ENCODE measurements at places on chromosomes 4 and X. TPM values are rescaled to one million over a fixed set of nuclear protein-coding genes. Genes with fewer than 3 reads are reported as not detected.

- no peak for DNase-seq
Observed at GRCh38 chrX:56233100-56233499, 944 bp downstream of the KLF8 start.

DNA sequence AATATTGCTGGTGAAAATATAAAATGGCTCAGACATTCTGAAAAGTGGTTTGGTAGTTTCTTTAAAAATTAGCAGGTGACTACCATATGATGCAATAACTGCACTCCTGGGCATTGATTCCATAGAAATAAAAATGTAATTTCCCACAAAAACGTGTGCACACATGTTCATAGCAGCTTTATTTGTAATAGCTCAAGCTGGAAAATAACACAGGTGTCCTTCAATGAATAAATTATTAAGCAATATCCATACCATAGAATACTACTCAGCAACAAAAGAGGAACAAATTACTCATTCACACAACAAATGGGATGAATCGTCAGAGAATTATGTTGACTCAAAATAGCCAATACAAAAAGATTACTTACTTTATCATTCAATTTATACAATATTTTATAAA lies 893.7 kb upstream of the SLIT2 start:
- no peak for DNase-seq

- no peak for DNase-seq
Observed at GRCh38 chrX:110944311-110944750, 148.7 kb upstream of the CHRDL1 start.

The CENPVL1 gene
- total RNA-seq = 0.11 TPM

DNA sequence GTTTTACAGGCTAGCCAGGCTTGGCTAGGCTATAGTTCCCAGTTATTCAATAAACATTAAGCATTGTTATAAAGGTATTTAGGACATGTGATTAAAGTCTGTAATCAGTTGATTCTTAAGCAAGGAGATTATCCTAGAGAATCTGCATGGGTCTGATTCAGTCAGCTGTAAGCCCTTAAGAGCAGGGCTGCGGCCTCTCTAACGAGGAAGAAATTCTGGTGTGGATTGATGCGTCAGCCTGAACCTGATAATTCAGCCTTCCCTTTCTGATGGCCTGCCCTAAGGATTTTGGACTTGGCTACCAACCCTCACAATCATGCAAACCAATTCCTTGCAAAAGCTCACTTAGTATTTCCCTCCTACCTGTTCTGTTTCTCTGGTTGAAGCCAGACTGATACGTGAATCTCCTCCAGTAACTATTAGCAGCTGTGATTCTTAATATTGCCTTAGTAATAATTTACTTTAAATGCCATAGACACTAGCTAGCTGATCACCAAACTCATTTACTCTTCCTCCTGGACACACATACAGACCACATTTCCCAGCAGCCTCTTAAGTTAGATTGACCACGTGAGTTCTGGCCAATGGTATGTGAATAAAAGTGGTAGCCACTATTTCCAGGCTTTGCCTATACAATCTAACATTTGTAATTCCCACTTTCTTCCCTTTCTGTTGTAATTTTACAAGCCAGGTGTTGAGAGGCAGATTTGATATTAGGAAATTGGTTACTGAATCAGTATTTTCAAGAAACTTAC lies 678.0 kb upstream of the INTU start:
- DNase-seq = no peak

The HSFX2 gene
- not detected for total RNA-seq

GRCh38 chr4:19213388-19213787 lies 1038.3 kb upstream of the SLIT2 start:
- no peak for DNase-seq

The USP46 gene
- total RNA-seq = 19.2 TPM

The CPZ gene
- 2.8 TPM for total RNA-seq

DNA sequence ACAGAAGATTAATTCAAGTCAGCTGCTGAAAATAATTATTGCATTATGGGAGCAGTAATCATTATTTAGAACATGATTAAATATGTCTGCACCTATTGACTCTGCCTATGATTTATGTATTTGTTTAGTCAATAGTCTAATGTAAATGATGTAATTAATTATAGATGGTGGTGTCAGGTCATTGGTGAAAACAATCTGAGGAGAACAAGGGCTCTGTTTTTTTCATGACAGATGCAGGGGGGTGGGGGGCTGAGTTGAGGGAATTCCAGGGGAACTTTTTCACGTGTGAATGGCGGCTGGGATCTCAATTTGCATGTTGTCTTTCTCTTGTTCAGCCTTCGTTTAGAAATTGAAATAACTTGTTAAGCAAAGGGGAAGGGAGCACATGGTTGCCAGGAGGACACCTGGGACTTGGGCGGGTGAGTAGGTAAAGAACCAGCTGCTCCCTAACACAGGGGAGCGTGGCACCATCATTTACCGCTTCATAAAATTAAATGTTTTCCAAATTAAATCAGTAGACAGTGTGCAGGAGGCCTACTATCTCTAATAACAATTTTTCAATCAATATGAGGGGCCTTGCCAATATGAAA lies 65.4 kb downstream of the NKX6-1 start:
- no peak for DNase-seq

The SLC25A6 gene
- 248 TPM for total RNA-seq

GRCh38 chrX:20906571-20906970 lies 467.6 kb upstream of the CNKSR2 start:
- DNase-seq = peak; percentile 53

- no peak for DNase-seq
Observed at GRCh38 chrX:106774981-106775380, 27.5 kb upstream of the TBC1D8B start.

- DNase-seq = no peak
Observed at GRCh38 chrX:11319806-11320520, 26.8 kb downstream of the AMELX start.

- DNase-seq = no peak
Observed at GRCh38 chrX:27039332-27039731, 423.8 kb downstream of the PPP4R3C start.

The ENPP6 gene
- total RNA-seq = not detected

The SPATA18 gene
- not detected for total RNA-seq

DNA sequence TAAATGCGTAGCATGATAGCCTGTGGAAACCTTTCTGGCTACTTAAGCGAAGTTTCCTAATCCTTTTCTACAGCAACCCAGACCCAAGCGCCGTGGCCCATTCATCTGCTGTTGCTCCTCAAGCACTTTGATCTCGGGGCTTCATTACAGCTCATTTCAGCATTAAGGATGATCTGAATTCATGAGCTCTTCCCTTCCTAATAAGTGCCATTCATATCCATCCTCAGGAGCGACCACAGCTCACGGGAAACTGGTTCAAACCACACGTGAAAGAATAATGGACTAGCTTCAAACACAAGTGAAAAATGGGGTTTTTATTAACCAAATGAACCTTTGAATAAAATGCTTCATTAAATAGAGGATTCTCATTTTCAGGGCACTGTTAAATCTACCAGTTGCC lies 202.6 kb upstream of the LEF1 start:
- DNase-seq = no peak

The S100P gene
- not detected for total RNA-seq

DNA sequence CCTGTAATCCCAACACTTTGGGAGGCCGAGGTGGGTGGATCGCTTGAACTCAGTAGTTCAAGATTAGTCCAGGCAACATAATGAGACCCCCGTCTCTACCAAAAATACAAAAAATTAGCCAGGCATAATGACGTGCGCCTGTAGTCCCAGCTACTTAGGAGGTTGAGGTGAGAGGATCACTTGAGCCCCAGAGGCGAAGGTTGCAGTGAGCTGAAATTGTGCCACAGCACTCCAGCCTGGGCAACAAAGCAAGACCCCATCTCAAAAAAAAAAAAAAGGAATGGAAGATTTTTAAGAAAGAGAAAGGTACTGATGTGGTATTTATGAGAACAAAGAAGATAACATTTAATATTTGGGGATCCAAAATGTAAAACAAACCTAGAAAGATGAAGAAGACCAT lies 27.0 kb upstream of the NMU start:
- no peak for DNase-seq

DNA sequence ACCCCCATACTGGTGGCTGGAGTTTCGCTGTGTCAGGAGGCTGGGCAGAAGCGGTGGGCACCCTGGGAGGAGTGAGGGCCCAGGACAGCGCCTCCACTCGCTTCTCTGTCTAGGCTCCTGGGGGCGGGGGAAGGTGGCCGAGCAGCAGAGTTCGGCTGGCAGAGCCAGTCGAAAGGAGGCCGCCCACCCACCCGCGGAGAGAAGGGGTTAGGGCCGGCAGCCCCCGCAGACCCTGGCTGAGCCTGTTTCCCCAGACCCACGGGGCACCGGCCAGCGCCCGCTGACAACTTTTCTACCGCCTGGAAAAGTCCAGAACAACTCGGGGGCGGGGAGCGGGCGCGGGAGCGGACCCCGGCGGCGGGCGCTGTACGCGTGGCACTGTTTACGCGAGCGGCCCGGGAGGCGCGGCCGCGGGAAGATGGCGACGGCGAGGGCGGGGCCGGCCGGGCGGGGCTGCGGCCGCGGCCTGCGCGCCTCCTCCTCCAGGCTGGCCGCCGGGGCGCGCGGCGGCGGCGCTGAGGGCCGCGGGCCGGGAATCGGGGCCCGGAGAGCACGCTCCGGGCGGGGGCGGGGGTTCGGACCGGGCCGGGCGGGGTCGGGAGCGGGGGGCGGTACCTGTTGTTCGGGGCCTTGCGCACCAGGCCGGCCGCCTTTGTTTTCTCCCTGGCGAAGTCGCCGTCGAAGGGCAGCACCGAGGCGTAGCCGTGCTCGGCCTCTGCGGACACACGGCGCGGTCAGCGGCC lies 628 bp downstream of the MXD4 start:
- peak; percentile 37 for DNase-seq

DNA sequence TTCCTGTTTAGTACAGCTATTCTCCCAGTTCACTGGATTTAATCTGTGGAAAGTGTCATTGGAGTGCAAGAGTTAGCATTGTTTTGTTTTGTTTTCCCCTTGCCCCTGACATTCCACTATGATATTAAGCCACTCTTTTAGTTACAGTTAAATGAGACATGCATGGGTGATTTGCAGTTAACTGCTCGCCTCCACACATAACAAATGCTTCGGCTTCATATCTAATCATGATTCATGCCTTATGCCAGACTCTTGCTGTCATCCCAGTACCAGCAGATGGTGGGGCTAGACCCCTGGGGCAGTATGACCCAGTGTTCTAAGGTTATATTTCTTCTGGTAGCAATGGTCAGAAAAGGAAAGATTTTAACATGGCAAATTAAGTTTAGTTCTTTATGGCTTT lies 80.1 kb downstream of the RAP1GDS1 start:
- DNase-seq = peak; percentile 86

GRCh38 chr4:38752372-38752940 lies 30.3 kb downstream of the TLR10 start:
- DNase-seq = peak; percentile 68

The IL21 gene
- not detected for total RNA-seq

The ANK2 gene
- total RNA-seq = 16.2 TPM

DNA sequence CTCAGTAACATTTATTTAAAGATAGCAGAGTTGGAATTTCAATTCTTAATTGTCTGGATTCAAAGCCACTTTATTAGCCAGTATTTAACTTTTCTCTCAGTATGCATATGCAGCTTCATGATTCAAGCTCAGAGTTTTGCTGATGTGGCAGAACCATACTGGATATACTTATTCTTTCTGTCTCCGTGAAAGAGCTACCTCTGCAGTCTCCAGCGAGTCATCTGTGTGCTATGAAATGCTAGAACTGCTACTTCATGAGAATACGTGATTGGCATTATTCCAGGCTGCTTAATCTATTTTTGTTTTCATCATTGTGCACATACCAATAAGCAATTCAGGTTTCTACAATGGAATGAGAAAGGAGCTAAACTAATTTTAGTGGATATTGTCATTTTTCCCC lies 743.7 kb downstream of the C4orf33 start:
- DNase-seq = no peak

The ARSJ gene
- 46.1 TPM for total RNA-seq

DNA sequence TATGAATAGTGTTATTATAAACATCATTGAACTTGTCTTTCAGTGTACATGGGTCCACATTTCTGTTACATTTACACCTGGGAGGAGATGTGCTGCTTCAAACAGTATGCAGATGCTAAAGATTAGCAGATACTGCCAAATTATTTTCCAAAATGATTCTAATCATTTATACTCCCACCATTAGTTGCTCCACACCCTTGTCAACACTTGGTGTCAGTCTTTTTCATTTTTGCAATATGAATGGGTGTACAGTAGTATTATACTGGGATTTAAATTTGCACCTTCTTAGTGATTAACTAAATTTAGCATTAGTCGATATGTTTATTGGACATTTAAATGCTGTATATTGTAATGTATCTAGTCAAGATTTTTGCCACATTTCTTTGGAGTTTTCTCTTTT lies 131.6 kb upstream of the GRID2 start:
- DNase-seq = peak; percentile 8

DNA sequence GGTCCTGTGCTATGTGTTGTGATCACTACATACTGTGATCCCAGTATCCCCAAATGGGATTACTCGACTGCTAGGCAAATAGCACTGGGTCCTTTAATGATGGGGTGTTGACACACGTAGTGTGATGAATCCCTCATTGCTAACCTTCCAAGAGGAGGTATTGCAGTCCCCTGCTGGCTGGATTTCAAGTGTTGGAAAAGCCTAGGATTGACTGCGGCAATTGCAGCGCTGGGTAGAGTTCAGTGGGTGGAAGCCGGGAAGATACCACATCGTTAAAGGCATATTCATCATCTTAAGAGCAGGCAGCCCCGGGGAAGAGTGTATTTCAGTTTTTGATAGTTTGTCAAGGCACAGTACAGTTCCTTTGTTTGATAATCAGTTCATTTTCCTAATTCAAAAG lies 159.9 kb downstream of the TRIML1 start:
- no peak for DNase-seq

DNA sequence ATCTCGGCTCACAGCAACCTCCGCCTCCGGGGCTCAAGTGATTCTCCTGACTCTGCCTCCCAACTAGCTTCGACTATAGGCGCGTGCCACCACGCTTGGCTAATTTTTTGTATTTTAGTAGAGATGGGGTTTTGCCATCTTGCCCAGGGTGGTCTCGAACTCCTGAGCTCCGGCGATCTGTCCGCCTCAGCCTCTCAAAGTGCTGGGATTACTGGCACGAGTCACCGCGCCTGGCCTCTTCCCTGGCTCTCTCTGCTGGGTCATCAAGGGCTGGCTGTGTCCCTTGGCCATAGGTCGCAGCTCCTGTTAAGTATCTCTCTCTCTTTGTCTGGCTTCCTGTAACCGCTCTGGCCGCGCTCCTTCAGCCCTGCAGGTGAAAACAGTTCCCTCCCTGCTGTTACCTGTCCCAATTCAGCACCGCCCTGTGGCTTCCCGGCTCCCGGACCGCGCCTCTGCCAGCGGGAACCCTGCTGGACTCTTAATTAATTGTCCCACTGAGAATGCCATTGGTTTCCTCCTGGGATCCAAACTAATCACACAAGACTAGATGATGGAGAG lies 1.3 kb upstream of the RGS12 start:
- no peak for DNase-seq

The ARHGAP4 gene
- 15.2 TPM for total RNA-seq

The SULT1B1 gene
- total RNA-seq = 0.17 TPM

The ADH1B gene
- total RNA-seq = not detected

Data from LHCN-M2 (cell line).